RPMI7951 (cell line): ENCODE measurements at places on chromosomes 6 and 20.

DNA sequence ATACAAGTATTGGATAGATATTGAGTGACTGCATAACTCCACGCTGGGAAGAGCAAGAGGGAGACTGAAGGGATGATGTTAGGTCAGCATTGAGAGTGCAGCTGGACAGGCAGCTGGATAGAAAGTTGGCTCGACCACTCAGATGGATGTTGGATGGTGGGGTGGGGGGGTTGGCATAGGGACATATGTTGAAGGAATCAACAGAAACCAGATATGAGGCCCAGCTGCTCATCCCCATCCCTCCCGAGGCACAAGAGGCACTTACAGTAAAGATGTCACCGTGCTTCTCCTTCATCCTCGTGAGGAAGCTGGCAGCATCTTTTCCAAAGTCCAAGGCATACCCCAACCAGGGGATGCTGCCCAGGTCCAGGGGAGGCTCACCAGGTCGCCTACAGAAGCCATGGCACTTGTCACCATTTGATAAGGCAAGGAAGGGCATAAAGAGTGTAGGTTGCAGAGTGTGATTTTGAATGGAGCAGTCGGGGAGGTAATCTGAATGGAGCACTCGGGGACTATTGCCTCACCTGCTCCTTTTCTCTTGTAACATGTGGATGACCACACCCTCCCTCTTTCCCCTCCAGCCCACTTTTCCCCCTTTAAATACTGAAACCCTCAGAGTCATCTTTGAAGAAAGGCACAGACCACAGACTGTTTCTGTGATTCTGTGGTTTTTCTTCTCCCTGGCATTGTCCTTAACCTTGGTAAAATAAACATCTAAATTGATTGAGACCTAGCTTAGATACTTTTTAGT is 18.0 kb downstream of the PTGIS start:
- DNase-seq: no peak

DNA sequence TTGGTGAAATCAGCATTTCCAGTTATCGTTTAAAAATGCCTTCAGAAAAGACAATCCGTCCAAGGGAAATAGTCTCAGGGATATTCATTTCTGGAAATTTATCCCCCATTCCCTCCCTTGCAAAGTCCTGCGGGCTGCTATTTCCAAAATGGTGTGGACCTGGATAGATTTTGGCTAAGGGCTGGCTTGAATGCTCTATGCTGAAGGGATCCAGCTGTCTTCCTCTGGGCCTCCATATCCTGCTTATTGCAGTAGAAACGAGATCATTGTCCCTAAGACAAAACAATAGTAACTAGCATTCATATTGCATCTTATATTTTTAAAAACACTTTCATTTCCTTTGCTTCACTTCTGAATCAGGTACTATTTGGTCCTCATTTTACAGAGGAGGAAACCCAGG is 129.9 kb downstream of the ANKRD60 start:
- DNase-seq: no peak

GRCh38 chr6:27241443-27241842 is 6.1 kb upstream of the PRSS16 start:
- peak; percentile 46 for DNase-seq

DNA sequence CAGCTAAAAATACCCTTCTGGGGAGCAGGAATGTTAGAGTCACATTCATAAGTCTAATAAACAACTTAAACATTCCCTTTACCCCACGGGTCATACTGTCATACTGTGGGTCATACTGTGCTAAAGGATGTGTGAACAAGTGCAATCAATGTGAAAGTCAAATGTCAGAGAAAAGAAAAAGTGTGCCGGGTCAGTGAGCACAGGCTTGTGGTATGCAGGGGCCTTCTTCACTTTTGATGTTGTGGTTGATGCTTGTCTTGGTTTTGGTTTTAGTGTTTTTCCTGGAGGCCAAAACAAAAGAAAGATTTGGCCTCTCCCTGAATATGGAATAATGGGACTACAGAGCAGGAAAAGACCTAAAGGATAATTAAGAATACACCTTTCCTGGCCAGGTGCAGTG is 267.9 kb upstream of the PLN start:
- DNase-seq: peak; percentile 33

- no peak for DNase-seq
Measured at GRCh38 chr6:118708744-118709143, 57.4 kb upstream of the CEP85L start.
